Esophagus muscularis mucosa (tissue), 4 donors: ENCODE measurements at places on chromosomes 1 and 21.

DNA sequence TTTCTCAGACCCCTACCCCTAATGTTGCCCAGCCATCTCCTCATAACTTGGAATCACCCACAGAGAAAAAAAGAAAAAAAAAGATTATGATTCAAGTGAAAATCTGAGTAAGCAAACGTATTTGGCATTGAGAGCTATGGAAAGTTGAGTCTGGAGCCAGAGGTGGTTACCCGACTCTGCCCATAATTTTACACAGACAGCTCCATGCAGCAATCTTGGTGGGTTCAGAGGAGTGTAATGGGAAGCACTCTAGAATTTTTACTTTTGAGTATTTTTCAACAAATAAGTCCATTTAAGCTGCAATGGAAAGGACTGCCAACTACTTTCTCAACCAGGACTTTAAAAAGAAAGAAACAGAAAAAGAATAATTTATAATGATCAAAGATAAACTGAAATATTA, 62.7 kb downstream of the ZC3H11B start:
- H3K27me3 ChIP-seq = no peaks in the 10 kb centered on the region
- H3K36me3 ChIP-seq = no peaks in the 10 kb centered on the region
- no peak overlapping the region for H3K4me3 ChIP-seq
- no peak for DNase-seq
- H3K4me1 ChIP-seq = peaks cover 6% of the 10 kb centered on the region
- H3K27ac ChIP-seq = no peak overlapping the region

DNA sequence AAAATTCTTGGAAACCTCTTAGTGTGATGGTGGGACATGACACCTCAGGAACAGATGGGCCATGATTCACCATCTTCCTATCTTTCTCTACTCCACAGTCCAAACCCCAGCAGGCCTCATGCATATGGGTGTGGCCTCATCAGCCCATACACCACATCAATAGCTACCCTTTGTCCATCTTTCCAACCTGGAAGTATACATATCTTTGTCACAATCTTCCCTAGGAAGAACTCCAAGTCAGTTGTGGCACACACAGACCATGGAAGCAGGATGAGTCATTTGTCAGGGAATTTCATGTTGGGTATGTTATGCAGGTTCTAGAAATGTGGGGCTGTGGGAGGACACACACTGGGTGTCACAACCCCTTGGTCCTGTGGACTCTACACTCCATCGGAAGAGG, 30.5 kb upstream of the CLCA4 start:
- no peaks in the 10 kb centered on the region for H3K27me3 ChIP-seq
- no peaks in the 10 kb centered on the region for H3K4me1 ChIP-seq
- no peak overlapping the region for H3K27ac ChIP-seq

- H3K27ac ChIP-seq = no peak overlapping the region
- no peaks in the 10 kb centered on the region for H3K4me1 ChIP-seq
- no peaks in the 10 kb centered on the region for H3K36me3 ChIP-seq
- no peak overlapping the region for H3K4me3 ChIP-seq
Observed at GRCh38 chr1:29673669-29674626, 437.6 kb downstream of the PTPRU start.

GRCh38 chr1:84771895-84772294, 81.6 kb upstream of the SSX2IP start:
- H3K27ac ChIP-seq = no peak overlapping the region
- H3K4me1 ChIP-seq = no peaks in the 10 kb centered on the region
- H3K27me3 ChIP-seq = no peaks in the 10 kb centered on the region
- DNase-seq = no peak
- H3K4me3 ChIP-seq = no peak overlapping the region
